Stimulated activated CD8-positive, alpha-beta memory T cell treated with anti-CD3 and anti-CD28 coated beads, Interleukin-7, amount 100 ng/mL, for 1 hour (primary cell): ENCODE measurements at places on chromosomes 6 and 20.

- no peak for DNase-seq
These were observed 37.0 kb upstream of the PREX1 start for GRCh38 chr20:48864738-48865318.

GRCh38 chr20:5434116-5434515 lies 117.4 kb upstream of the PROKR2 start:
- no peak for DNase-seq

DNA sequence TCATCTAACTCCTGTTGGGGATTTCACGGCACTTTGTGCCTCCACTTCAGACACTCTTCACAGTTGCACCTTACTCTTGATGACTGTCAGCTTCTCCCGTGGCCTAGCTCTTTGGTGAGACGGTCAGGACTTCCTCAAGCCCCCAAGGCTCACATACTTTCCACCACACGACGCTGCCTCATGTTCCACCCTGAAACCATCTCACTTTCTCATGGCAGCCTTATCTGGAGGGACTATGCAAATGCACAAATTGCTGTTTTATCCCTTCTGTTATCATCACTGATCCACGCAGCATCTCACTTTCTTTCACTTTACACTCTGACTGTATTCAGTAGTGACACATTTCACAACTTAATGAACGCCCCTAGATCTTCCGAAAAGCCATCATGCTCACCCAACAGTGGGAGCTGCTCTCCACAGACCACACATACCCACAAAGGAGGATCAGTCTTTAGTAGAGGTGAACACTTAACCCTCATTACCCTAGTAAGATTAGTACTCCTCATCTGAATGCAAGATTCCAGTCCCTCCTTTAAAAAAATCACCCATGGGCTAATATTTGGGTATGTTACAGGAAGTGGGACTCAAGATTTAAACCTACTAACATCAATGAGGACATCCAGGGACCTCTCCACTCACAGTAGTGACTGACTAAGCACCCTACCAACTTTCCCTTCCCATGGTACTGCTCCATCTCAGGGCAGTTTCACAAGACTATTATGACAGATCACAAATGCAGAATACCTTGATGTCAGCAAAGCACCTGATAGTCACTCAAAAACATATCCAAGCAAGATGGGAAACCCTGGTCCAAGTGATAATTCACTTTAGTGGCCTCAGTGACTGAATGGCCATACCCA lies 35.4 kb downstream of the FYN start:
- DNase-seq, result no peak

- no peak for DNase-seq
These were observed 51.2 kb downstream of the TP53INP2 start for GRCh38 chr20:34755367-34755766.

DNA sequence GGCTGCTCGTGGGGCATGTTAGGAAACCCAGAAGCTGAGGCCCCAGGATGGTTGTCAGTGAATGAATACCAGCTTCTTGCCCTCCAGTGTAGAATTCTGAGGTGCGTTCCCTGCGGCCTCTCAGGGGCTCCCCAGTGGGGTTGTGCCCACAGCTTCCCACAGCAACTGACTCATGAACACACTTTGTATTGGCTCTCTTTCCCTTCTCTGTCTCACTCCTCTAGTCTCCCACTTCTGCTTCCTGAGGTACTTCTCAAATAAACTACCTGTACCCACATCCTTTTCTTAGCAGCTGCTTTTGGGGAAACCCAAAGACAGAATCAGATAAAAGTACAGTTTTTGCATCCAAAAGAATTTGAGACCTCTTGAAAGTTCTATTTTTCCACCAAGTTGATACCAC lies 107.7 kb upstream of the JAG1 start:
- DNase-seq, result no peak

GRCh38 chr20:50408526-50409364 lies 101.4 kb upstream of the PTPN1 start:
- DNase-seq, result no peak

GRCh38 chr20:31992086-31992485 lies 18.2 kb upstream of the CCM2L start:
- DNase-seq, result no peak

- DNase-seq, result no peak
These were observed 81.2 kb downstream of the GRM4 start for GRCh38 chr6:34064675-34065074.

DNA sequence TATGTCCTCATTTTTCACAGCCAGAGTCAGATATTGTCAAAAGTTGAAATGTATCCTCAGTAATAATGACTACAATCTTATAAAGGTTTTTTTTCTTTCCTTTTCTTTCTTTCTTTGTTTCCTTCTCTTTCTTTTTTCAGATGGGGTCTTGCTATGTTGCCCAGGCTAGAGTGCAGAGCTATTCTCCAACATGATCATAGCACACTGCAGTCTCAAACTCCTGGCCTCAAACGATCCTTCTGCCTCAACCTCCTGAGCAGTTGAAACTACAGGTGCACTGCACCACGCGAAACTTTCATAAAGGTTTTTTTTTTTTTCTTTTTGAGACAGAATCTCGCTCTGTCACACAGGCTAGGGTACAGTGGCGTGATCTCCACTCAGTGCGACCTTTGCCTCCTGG lies 31.1 kb upstream of the FOXA2 start:
- no peak for DNase-seq

GRCh38 chr6:30013291-30013922 lies 47.7 kb upstream of the POLR1H start:
- no peak for DNase-seq

DNA sequence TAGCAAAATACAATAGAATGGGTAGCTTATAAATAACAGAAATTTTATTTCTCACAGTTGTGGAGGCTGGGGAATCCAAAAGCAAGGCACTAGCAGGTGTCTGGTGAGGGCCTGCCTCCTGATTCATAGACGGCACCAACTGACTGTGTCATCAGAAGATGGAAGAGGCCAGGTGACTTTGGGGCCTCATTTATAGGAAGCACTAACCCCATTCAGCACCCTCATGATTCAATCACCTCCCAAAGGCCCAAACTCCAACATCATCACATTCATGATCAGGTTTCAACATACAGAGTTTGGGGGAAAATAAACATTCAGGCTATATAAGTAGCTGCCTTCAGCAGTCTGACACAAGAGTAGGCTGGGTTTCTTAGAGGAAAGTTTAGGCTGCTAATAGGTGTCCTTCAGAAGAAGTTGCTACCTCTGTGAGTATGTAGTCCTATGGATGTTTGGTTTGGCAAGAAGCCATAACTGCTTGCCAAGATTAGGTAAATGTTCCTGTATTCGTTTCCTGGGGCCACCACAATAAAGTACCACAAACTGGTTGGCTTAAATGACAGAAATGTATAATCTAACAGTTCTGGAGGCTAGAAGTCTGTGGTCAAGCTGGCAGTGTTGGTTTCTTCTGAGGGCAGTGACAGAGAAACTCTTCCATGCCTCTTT lies 48.8 kb downstream of the NT5E start:
- no peak for DNase-seq

GRCh38 chr20:8401556-8401955 lies 269.5 kb downstream of the PLCB1 start:
- DNase-seq, result no peak

- DNase-seq, result no peak
These were observed 184.3 kb upstream of the SOX4 start for GRCh38 chr6:21409231-21409630.

GRCh38 chr6:3940703-3941102 lies 91.5 kb downstream of the FAM50B start:
- DNase-seq, result no peak

DNA sequence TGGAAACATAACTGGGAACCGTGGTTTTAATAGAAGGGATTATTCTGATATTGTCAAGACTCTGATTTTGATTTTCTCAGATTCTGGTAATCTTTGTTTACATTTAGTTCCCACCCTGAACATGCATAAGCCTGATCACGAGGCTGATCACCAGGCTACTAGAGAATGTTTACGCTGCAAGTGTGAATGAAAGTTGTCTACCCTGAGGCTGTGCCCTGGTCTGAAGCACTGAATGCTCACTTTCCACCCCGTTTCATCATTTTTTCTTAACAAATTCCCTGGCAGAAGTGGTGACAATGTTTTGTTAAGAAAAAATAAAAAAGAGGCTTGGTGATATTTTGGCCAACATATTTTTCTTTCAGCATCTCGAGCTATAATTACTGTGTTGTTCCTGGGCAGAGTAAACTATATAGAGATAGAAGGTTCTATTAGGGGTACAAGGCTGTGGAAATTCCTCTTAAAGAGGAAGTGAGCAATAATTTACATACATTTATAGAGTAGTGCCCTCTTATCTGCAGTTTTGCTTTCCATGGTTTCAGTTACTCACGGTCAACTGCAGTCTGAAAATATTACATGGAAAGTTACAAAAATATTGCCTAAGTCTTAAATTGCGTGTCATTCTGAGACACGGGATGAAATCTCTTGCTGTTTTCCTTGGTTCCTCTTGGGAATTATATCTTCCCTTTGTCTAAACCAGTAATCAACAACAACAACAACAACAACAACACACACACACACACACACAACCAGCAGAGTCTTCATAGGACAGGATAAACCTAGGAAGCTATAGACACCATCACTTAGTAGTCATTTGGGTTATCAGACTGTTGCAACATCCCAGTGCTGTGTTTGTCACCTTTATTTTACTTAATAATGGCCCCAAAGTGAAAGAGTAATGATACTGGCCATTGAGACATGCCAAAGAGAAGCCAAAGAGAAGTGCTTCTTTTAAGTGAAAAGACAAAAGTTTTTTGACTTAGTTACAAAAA lies 566.6 kb upstream of the CITED2 start:
- no peak for DNase-seq

GRCh38 chr6:33820243-33820642 lies 16.4 kb upstream of the MLN start:
- DNase-seq, result no peak

- DNase-seq, result no peak
These were observed 8.0 kb downstream of the TGM2 start for GRCh38 chr20:38156888-38157634.

DNA sequence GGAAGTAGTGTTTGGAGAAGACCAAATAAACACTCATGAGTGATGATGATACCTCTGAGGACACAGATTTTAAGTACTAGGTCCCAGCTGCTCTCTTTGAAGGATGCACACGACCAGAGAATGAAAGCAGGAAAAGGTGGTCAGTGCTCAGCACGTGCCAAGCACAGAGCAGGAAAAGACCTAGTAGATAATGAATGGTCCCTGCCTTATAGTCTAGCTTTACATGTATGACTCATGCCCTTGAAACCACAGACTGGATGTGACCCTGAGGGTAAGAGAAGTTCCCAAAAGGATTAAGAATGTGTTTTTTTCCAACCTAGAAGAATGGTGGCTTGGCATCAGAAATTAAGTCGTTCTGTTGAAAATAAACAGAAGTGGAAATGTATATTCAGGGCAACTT lies 2.8 kb upstream of the MC3R start:
- DNase-seq, result no peak

- DNase-seq, result no peak
These were observed 709 bp upstream of the ASXL1 start for GRCh38 chr20:32357375-32357868.

DNA sequence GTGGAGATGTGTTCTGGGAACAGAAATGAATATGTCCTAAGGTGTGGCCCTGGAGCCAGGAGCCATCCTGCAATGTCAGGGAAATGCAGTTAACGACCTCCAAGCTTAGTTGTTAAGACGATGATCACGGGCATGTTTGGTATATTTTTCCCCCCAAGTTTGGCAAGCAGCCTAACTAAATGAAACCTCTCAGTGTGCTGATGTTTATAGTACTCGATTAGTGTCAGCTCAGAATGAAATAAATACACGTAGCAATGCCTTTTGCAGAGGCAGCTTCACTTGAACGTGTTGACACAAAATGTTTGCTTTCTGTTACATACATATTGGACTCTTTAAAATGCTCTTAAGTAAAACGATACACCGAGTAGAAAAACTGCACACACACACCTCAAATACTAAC lies 76.2 kb upstream of the OLIG3 start:
- DNase-seq, result no peak

DNA sequence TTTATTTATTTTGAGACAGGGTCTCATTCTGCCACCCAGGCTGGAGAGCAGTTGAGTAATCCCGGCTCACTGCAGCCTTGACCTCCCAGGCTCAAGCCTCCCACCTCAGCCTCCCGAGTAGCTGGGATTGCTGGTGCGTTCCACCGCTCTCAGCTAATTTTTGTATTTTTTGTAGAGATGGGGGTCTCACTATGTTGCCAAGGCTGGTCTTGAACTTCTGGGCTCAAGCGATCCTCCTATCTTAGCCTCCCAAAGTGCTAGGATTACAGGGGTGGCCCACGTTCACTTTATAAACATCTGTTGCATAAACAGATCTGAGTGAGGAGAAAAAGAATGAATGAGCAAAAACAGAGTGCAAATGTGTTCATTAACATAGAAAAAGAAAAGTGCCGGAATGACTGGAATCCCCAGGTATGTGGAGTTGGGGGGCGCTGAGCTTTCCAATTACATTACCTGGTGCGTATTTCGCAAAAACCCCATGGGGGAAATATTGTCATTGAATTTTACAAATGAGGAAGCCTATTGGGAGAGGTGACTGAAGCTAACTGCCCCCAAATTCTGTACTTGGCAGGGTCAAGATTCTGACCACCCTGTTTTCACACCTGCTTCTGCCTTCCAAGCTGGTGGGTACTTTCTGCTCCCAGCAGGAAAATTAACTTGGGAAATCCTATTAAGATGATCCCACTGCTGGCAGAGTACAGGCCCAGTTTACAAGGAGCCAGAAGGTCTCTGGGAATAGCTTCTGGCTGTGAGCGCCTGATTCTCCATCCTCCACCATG lies 207.7 kb upstream of the JARID2 start:
- no peak for DNase-seq

DNA sequence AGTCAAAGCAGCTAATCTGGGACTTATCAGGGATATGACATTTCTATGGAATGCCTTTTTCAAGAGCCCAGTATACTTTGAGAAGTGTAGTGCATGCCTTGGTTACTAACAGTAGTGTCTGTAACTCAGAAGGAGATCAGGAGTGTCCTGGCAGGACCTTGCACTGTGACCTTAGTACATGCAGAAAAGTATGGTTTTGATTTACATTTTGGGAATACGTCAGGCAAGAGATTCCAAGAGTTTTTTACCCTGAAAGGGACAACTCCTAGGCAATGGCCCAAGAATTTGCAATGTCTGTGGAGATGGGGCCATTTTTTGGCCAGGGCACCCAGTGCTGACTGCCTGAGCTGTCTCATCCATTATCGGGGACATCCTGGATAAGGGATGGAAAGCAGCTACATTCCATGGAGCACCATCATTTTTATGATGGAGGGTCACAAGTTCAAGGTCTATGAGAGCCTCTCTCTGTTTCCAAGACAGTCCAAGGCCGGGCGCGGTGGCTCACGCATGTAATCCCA lies 80.2 kb downstream of the FAM50B start:
- no peak for DNase-seq
